Psoas muscle (tissue), 8 donors: ENCODE measurements at places on chromosomes 4 and X.

- DNase-seq = peak; percentile 19
Observed at GRCh38 chr4:12116009-12116552, 687.4 kb upstream of the HS3ST1 start.

GRCh38 chr4:39427520-39428114 lies 20.9 kb downstream of the KLB start:
- DNase-seq = no peak

- DNase-seq = no peak
Observed at GRCh38 chr4:4247696-4248028, 361 bp downstream of the TMEM128 start.

DNA sequence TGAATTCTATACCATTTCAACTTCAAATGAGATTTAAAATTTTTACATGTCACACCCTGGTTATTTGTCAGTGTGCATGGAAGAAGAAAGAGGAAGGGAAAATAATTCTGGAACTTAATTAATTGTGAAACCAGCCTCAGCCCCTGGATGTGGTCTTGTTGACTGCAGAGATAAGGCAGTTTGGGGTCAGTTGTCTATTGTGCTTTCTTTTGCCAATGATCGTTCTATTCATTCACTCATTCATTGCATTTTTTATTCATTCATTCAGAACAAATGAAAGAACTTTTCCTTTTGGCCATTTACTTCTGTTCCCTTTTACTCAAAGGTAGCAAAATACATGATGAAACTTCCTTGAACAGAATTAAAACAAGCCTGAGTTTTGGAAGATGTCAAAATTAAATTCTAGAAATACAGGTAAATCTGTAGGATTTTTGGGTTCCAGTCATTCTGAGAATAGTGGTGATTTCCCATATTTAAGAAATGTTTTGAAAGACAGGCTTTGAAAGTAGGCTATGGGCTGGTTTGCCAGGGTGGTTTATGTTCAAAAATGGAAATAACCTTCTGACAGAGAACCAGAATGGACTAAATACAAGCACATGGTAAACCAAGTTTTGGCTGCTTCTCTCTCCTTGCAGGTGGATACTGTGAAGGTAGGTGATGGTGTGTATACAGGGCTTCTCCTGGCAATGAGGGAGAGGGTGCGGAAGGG lies 35.7 kb downstream of the PARM1 start:
- DNase-seq = no peak

GRCh38 chr4:47692691-47693090 lies 145.2 kb downstream of the CORIN start:
- DNase-seq = no peak

DNA sequence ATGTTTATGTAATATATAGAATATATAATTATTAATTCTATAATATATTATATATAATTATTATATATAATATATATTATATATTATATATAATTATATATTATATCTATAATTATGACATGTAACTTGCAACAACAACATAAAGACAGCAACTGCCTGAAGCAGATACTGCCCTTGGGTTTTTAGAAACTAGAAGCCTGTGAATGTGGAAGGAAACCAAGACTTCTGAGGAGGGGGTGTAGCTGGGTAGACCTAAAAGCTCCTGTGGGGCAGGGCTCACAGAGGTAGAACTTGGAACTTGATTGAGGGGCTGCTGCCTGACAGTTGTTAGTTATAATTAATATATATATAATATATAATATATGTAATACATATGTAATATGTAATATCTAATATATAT lies 167.2 kb upstream of the SLIT2 start:
- no peak for DNase-seq

- no peak for DNase-seq
Observed at GRCh38 chr4:127410644-127411043, 222.1 kb upstream of the INTU start.

DNA sequence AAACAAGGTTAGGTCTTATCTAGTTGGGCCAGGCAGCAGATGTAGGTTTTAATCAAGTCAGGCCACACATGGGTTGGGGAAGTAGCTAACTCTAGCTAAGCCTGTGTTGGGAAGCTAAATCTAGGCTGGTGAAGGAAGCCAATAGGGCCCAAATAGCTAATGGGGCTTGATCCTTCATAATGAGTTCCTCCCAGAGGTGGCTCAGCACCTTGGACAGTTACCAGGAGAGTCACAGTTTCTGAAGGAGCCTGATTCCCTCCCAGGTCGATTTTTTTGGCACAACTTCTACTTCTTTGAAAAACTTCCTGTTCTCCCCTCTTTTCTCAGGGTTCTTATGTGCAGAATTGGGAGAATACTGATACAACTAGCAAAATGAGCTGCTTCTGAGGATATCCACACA lies 242.5 kb upstream of the PRPS2 start:
- no peak for DNase-seq

DNA sequence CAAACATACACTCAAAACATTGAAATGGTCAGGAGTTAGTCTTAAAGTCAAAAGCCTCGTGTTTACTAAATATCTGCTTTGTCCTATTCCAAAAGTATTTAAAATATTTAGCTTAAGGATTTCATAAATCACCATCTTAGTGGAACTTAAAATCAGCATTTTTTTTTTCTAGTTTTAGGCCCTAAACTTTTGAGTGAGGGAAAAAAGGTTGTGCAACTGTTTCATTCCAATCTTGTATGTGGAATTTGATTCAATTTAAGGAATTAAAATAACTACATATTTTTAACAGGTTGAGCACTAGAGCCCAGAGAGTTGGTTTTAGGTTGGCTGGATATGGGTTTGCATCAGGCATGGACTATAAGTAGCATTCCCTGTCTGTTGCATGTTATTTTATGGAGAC lies 35.7 kb upstream of the ANK2 start:
- no peak for DNase-seq

DNA sequence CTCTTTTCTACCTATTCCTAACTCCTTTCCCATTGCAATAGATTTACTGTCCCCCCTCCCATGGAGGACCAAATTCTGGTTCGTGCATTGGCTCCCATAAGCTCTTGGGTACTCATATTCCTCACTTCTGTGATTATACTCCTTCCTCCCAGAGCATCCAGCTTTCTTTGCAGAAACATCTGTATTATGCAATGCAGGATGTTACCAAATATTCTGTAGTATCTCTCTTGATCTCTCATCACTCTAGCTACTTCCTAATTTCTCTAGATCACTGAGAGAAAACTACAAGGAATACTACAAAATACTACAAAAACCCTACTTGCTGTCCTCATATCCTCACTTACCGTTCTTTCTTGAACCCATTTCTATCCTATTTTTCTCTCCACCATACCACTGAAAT lies 395.9 kb upstream of the HS3ST1 start:
- no peak for DNase-seq

- DNase-seq = no peak
Observed at GRCh38 chr4:98663226-98664006, 5.0 kb upstream of the TSPAN5 start.

DNA sequence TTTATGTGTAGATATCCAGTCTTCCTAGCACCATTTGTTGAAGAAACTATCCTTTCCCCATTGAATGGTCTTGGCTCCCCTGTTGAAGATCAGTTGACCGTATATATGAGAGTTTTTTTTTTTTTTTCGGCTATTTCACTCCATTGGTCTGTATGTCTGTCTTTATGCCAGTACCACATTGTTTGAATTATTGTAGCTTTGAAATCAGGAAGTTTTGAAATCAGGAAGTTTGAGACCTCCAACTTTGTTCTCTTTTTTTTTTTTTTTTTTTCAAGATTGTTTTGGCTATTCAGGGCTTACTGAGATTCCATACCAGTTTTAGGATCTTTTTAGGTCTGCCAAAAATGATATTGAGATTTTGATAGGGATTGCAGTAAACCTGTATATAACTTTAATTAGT lies 4.3 kb upstream of the SCD5 start:
- no peak for DNase-seq

DNA sequence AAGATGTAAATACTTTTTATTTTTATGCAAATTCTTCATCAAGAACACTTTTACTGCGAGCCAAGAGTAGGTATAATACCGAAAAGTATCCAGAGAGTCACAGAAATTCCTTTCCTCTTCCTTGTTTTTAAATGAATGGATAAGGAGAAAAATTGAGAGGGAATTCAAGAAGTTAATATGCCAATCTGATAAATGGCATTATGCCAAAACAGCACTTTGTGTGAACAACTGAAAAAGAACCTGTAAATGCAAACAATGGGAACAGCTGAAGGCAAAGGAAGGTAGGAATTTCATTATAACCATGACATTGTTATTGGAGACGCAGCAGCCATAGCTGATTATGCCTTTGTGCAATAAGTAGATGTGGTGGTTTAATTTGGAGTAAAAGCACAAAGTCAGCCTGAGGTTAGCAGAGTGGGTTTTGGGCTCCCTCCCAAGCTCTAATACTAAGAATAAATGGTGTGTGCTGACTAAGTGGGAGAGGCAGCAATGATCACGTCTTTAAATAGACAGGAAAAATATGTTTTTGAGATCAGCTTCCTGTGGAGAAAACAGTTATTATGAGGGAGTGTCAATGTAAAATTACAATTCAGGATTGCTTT lies 209.8 kb upstream of the NDST4 start:
- DNase-seq = no peak

DNA sequence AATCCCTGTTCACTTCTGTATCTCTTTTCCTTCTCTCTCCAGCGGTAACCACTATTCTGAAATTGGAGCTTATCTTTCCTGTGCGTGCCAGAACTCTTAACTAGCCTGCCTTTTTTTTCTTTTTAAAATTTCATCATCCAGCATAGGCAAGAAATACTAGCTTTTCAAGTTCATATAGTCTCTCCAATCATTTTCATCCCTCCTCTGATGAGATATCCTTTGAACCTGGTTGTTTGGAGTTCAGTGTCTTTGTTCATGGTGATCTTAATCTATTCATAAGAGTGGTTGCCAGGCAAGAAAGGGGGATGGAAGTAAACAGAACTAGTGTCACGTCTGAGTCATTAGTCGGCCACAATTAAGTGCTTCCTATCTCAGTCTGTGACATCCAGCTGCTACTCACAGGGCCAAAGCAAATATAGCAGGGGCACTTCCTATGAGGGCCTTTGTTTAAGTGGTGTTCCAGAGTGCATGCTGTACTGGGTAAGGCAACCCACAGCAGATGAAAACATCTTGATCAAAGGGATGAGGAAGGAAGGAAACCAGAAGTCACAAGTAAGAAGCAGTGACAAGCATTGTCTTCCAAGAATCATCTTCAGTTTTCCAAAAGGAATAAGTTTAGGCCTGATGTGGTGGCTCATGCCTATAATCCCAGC lies 56.4 kb upstream of the XIAP start:
- DNase-seq = no peak

- DNase-seq = no peak
Observed at GRCh38 chr4:152738827-152739226, 40.7 kb downstream of the TIGD4 start.

GRCh38 chr4:153790962-153791551 lies 2.2 kb upstream of the SFRP2 start:
- peak; percentile 62 for DNase-seq
